ENCODE measurements at places on chromosomes 3 and 15.

GRCh38 chr3:187802203-187802927, 57.1 kb upstream of the BCL6 start:
- DNase-seq, result no peak

DNA sequence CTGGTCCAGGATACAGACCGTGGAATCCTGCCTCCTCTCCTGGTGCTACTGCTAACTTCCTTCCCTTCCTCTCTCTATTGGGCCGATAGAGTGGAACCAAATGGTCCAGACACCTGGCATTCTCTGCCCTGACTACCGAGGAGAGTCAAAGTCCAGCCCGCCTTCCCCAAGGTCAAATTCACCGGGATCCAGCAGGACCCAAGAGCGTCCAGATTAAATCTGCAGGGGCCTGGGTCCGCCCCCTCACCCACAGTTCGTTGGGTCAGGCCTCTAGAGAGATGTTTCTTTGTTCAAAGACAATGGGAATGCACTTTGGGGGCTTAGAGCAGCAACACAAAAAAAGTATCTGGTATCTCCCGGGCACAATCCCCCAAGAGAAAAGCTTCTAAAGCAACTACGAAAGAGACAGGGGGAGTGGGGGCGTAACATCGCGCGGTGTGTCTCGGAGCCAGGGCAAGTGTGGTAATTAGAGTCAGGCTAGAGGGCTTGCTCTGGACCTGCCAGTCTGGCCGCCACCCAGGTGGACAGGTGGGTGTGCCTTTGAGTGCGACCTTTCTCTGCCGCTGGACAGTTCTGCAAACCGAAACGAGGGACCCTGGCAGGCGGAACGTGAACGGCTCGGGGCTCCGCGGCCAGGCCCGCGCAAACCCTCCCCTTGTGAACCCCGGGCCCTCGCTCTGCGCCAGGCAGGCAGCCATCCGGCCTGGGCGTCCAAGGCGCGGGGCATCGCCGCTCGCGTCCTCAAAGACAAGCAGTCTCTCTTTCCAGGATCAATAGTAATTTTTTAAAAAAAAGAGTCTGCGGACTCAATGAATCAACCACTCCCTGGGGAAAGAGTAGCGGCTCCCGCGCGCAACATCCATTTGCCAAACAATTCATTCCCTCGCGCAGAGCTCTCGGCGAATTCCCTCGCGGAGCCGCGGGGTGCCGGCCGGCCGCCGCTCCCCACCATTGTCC, 806 bp downstream of the KLHL25 start:
- no peak for DNase-seq

GRCh38 chr15:98900356-98900755, 107.2 kb downstream of the PGPEP1L start:
- no peak for DNase-seq

DNA sequence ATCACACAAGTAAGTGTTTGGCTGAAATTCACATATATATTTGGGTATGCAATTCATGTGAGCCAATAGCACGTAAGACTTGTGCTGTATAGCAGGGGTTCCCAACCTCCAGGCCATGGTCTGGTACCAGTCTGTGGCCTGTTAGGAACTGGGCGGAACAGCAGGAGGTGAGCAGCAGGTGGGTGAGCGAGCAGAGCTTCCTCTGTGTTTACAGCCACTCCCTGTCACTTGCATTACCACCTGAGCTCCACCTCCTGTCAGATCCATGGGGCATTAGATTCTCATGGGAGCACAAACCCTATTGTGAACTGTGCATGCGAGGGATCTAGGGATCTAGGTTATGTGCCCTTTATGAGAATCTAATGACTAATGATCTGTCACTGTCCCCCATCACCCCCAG, 59.7 kb downstream of the MAP3K13 start:
- DNase-seq, result no peak

DNA sequence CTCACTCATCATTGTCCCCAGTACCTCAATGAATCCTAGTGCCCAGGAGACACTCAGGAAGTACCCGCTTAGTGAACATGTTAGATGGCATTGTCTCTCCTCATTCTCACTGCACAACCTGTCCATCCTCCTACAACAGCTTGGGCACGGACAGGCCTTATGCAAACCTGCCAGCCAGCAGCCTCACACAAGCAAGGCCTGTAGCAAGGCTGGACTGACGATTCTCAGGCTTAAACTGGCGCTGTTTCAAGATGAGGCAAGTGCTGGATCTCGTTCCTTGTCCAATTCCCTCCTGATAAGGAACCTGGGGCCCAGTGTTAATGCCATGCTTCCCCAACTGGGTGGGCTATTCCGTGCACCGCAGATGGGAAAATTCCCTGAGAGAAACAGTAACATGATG, 59.0 kb downstream of the CDCP1 start:
- DNase-seq, result no peak

DNA sequence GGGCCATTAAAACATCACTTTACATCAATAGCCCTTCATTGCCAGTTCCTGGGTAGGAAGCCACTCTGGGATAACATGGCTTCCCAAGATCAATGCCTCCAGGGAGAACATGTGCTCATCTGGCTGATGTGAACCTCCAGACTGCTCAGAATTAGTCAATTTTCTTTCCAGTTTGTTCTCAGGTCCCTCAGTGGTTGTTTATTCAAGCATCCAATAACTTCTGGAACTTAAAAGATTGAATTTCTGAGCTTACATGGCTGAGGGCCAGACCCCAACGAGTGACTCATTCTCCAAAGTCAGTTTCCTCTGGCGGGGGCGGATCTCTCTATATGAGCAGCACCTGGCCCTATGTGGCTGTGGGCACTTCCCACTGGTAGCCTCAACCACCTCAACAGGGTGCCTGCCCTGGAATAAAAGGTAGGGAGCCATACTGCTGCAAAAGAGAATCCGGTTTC, 34.0 kb downstream of the LYZL4 start:
- DNase-seq, result no peak

GRCh38 chr15:87973501-87974215, 282.9 kb downstream of the NTRK3 start:
- no peak for DNase-seq

DNA sequence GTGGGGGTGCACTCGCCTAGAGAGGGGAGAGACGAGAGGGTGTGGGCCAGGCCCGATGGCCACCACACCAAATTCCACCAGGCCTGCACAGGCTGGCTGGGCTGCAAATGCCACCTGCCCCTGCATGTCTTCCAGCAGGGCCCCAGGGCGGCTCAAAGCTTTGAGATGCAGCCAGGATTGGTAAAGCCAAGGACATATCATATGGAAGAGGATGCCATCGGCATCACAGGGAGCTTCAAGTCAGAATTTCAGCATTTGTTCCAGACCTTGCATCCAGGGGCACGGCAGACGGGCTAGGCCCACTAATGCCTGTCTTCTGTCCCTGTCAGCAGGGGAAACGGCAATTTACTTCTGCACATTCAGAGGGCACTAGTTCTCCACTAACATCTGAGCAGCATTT, 97.8 kb downstream of the NUP210 start:
- DNase-seq, result no peak

- no peak for DNase-seq
These were observed 13.3 kb upstream of the IQSEC1 start for GRCh38 chr3:13086531-13086981.

DNA sequence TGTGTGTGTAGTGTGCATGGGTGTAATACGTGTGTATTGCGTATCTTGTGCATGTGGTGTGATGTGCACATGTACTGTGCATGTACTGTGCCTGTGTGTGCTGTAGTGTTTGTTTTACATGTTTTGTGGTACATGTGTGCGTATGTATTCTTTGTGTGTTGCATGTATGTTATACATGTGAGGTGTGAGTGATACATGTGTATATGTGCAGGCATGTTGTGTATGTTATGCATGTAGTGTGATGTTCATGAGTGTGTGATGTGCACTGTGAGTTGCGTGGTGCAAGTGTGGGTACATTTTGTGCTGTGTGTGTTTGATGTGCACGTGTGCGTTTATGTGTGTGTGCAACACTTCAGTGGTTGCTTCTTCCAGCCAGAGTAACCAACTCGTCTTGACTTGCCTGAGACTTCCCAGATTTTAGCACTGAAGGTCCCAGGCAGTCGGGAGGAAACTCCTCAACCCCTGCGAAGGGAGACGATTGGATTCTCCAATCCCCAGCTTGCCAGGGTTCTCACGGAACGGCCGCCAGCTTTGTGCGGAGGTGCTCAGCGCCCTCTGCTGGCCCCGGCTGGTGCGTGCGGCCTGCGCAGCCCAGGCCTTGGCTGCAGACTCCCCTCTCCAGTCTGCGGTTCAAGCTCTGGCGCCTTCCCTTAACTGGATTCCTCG, 3.6 kb downstream of the GALNT15 start:
- no peak for DNase-seq

- DNase-seq, result no peak
These were observed 92.6 kb upstream of the ALDH1A3 start for GRCh38 chr15:100786901-100787566.

DNA sequence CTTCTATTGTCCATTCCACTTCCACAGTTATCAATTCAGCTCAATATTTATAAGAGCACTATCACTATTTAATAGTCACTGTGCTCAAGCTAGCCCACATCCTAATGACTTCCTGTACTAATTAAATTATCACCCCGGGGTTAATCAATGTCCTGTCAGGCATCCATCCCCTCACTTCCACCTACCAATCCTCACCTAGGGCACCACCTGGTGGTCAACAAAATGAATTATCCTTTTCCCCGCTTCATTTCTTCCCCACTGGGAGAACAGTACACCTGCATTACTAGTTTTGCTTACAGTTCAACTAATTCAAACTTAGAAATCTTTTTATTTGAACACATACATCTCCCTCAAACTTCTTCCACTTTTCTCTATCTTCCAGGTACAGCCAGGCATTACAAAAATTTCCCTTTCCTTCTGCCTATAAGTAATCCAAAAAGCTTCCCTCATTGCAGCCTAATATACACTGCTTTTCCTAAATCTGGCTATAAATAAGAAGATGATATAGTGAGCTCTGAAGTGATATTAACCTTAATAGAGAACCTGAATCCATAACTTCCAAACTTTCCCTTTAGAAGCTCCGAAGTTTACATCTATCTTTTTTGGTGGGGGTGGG, 68.5 kb downstream of the TMCC1 start:
- no peak for DNase-seq

DNA sequence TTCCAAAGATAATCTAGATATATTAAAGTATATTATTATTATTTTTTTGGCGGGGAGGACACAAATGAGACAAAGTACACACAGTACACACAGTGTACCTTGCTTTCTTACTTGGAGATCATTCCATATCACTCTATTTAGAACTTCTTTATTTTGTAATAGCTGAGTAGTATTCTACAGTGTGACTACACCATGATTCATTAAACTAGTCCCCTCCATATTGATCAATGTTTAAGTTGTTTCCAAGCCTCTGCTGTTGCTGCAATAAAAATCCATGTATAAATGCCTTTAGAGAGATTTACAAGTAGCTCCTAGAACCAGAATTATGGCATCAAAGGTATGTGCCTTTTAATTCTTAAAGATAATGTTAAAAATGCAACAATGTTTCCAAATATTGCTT, 38.8 kb downstream of the PYGO1 start:
- no peak for DNase-seq

Data from cerebellar nuclear complex (tissue), 1 donor.